Aorta (tissue), 5 donors: ENCODE measurements at places on chromosomes 1 and 21. TPM values are rescaled to one million over a fixed set of nuclear protein-coding genes. Genes with fewer than 3 reads are reported as not detected.

The APOBEC4 gene
- polyA plus RNA-seq: not detected

The MX2 gene
- polyA plus RNA-seq: 0.69 TPM

The JAM2 gene
- polyA plus RNA-seq: 2.1 TPM

The TBCE gene
- polyA plus RNA-seq: 16.7 TPM

The GRIK1 gene
- polyA plus RNA-seq: not detected

The FCRL6 gene
- not detected for polyA plus RNA-seq

The NUF2 gene
- polyA plus RNA-seq: 2.4 TPM

The CCDC27 gene
- polyA plus RNA-seq: not detected

The TDRD5 gene
- 0.08 TPM for polyA plus RNA-seq

The HOOK1 gene
- polyA plus RNA-seq: 0.13 TPM

The C8B gene
- polyA plus RNA-seq: not detected

The MPL gene
- 0.20 TPM for polyA plus RNA-seq

The RHOU gene
- 37.3 TPM for polyA plus RNA-seq

The MTOR gene
- polyA plus RNA-seq: 15.9 TPM

The VHLL gene
- polyA plus RNA-seq: not detected

The SFT2D2 gene
- 5.3 TPM for polyA plus RNA-seq

The OR2L2 gene
- polyA plus RNA-seq: 0.05 TPM

The AIRE gene
- polyA plus RNA-seq: not detected

The TRPM2 gene
- 2.2 TPM for polyA plus RNA-seq

The CFAP74 gene
- not detected for polyA plus RNA-seq

The GPR161 gene
- 6.0 TPM for polyA plus RNA-seq

The RXFP4 gene
- polyA plus RNA-seq: not detected

The PAQR7 gene
- 7.9 TPM for polyA plus RNA-seq

The CRYAA gene
- not detected for polyA plus RNA-seq

The SPOCD1 gene
- polyA plus RNA-seq: 12.3 TPM

The AUNIP gene
- not detected for polyA plus RNA-seq

The PLEKHA6 gene
- 0.56 TPM for polyA plus RNA-seq

The RGS18 gene
- polyA plus RNA-seq: 1.2 TPM

The GABPA gene
- polyA plus RNA-seq: 12.1 TPM

The SPRR2F gene
- not detected for polyA plus RNA-seq

The GJA5 gene
- polyA plus RNA-seq: 7.5 TPM

The FMN2 gene
- 0.10 TPM for polyA plus RNA-seq
